ENCODE measurements at places on chromosomes 5 and 9. TPM values are rescaled to one million over a fixed set of nuclear protein-coding genes. Genes with fewer than 3 reads are reported as not detected.

DNA sequence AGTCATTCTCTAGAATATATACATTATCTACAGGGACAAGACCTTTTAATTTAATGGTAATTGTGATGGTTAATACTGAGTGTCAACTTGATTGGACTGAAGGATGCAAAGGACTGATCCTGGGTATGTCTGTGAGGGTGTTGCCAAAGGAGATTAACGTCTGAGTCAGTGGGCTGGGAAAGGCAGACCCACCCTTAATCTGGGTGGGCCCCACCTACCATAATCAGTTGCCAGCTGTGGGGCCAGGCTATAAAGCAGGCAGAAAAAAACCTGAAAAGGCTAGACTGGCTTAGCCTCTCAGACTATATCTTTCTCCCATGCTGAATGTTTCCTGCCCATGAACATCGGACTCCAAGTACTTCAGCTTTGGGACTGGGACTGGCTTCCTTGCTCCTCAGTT is 112.2 kb upstream of the SMC2 start:
- H3K36me3 ChIP-seq: no peaks in the 10 kb centered on the region
- H3K4me1 ChIP-seq: no peaks in the 10 kb centered on the region

DNA sequence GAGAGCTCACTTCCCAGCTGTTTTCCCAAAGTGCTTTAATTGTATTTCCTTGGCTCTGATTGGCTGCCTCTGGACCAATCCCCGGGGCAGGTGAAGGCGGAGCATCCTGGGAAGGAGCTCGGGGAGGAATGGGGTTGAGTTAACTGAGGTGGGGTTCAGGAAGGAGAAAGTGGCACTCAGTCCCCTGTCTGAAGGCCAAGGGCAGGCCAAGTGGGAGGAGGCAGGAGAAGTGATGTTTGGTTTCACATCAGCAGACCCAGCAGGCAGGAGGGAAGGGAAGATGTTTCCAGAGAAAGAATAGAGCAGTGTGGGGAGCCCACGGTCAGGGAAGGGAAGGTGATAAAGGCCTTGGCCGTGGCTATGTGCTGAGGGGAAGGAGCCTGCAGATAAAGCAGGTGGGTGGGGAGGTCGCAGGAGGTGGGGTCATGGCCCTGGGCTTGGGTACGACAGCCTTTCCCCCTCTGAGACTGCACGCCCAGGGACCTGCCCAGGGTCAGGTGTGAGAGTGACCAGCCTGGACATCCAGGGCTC is 3.1 kb downstream of the TSPAN17 start:
- H3K4me1 ChIP-seq: peaks cover 78% of the 10 kb centered on the region
- DNase-seq: no peak
- H3K36me3 ChIP-seq: peaks cover 10% of the 10 kb centered on the region
- no peak overlapping the region for H3K4me3 ChIP-seq

The INSL6 gene
- not detected for total RNA-seq

GRCh38 chr5:1757511-1757910 is 42.1 kb downstream of the MRPL36 start:
- no peaks in the 10 kb centered on the region for H3K4me1 ChIP-seq
- H3K27me3 ChIP-seq: peaks cover 2% of the 10 kb centered on the region
- no peak overlapping the region for H3K27ac ChIP-seq
- no peaks in the 10 kb centered on the region for H3K36me3 ChIP-seq

- no peak overlapping the region for H3K4me3 ChIP-seq
- H3K4me1 ChIP-seq: peaks cover 88% of the 10 kb centered on the region
- peak overlapping the region; percentile 16 for H3K27ac ChIP-seq
- no peaks in the 10 kb centered on the region for H3K27me3 ChIP-seq
- no peak for DNase-seq
These were observed 12.1 kb downstream of the PIK3R1 start for GRCh38 chr5:68227532-68228160.

The RNF224 gene
- total RNA-seq: not detected

GRCh38 chr9:7240569-7241311 is 483.0 kb downstream of the KDM4C start:
- H3K4me3 ChIP-seq: no peak overlapping the region
- H3K4me1 ChIP-seq: no peaks in the 10 kb centered on the region
- no peak overlapping the region for H3K27ac ChIP-seq
- no peak for DNase-seq
- no peaks in the 10 kb centered on the region for H3K36me3 ChIP-seq

The ANXA2R gene
- 8.0 TPM for total RNA-seq

The IFNA5 gene
- not detected for total RNA-seq

The LHFPL2 gene
- total RNA-seq: not detected

The TRMO gene
- total RNA-seq: 13.3 TPM

The PAEP gene
- not detected for total RNA-seq

- no peaks in the 10 kb centered on the region for H3K27me3 ChIP-seq
- no peak for DNase-seq
- peaks cover 59% of the 10 kb centered on the region for H3K36me3 ChIP-seq
- peak overlapping the region; percentile 1 for H3K4me3 ChIP-seq
- H3K4me1 ChIP-seq: peaks cover 32% of the 10 kb centered on the region
These were observed 3.5 kb downstream of the DBN1 start for GRCh38 chr5:177469750-177470525.

- H3K36me3 ChIP-seq: no peaks in the 10 kb centered on the region
- peaks cover 50% of the 10 kb centered on the region for H3K27me3 ChIP-seq
- peaks cover 9% of the 10 kb centered on the region for H3K4me1 ChIP-seq
- peak overlapping the region; percentile 40 for H3K4me3 ChIP-seq
- H3K27ac ChIP-seq: no peak overlapping the region
These were observed 443 bp downstream of the GABRB2 start for GRCh38 chr5:161546095-161546469.

The CCDC192 gene
- total RNA-seq: not detected

DNA sequence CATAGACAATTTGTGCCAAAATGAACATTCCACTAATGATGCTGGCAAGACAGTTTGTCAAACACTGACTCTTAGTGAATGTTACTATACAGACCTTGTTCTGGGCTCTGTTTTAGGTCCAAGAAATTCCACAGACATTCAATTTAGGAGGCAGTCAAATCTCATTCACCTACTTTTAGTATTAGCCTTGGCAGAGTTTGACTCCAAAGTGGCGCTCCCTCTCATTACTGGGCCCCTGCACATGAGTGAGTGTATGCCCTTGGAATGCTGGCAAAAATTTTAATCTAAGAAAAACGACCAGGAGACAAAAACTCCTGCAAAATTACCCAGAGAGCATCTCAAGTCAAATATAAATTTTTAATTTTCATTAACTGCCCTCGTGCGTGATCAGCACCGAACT is 94.9 kb upstream of the SLC27A6 start:
- no peaks in the 10 kb centered on the region for H3K4me1 ChIP-seq
- H3K27ac ChIP-seq: no peak overlapping the region
- H3K4me3 ChIP-seq: no peak overlapping the region
- DNase-seq: no peak
- H3K27me3 ChIP-seq: peaks cover 4% of the 10 kb centered on the region
- no peaks in the 10 kb centered on the region for H3K36me3 ChIP-seq

DNA sequence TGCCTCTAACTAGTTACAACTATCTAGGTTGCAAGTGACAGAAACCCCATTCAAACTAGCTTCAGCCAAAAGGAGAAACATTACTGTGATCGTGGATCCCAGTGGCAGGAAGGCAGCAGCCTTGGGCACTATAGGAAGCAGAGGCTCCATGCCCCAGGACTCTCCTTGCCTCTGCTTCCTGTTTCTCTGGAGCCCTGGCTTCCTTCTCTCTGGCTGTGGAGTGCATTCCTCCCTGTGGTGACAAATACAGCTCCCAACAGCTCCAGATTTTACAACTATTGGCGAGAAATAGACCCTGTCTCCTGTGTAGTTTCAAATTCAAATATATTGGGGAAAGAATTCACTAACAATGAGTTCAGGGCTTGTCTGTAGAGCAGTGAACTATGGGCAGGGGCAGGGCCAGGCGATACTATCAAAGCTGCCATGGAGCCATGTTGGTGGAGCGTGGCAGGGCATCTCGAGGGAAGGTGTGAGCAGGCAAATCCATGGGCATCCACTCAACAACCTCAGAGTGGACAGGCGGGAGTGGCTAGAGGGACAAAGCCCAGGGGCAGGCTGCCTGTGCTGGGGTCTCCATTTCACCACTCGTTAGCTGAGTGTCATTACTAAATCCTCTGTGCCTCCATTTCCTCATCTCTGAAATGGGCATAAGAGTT is 189.5 kb downstream of the ERCC6L2 start:
- no peak for DNase-seq
- H3K27me3 ChIP-seq: no peaks in the 10 kb centered on the region
- H3K4me3 ChIP-seq: no peak overlapping the region

GRCh38 chr5:102924963-102925362 is 169.9 kb downstream of the PAM start:
- no peak overlapping the region for H3K4me3 ChIP-seq
- no peak overlapping the region for H3K27ac ChIP-seq
- no peaks in the 10 kb centered on the region for H3K4me1 ChIP-seq
- no peak for DNase-seq
- no peaks in the 10 kb centered on the region for H3K27me3 ChIP-seq
- peaks cover 11% of the 10 kb centered on the region for H3K36me3 ChIP-seq

DNA sequence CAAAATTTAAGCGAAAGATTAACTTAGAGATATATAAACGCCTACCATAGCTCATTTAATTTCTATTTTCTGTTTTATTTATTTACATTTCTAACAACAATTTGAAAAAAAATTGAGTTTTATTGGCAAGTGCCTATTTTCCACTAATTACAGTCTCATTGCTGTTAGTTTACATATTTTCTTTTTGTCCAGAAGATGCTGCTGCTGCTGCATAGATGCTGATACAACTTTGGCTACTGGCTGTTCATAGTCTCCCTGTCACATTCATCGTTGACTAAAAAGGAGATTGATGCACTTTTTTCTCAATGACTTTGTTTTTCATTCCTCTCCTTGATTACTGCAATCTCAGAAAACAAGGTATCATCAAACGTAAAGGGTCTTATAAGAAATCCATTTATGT is 235.4 kb downstream of the CDH9 start:
- H3K4me1 ChIP-seq: no peaks in the 10 kb centered on the region
- H3K36me3 ChIP-seq: no peaks in the 10 kb centered on the region
- no peak overlapping the region for H3K4me3 ChIP-seq
- no peak for DNase-seq

- no peak overlapping the region for H3K27ac ChIP-seq
- no peak overlapping the region for H3K4me3 ChIP-seq
- no peak for DNase-seq
- no peaks in the 10 kb centered on the region for H3K36me3 ChIP-seq
- H3K4me1 ChIP-seq: peaks cover 8% of the 10 kb centered on the region
These were observed 307.0 kb downstream of the ARRDC3 start for GRCh38 chr5:91076138-91076537.

The SPAAR gene
- not detected for total RNA-seq

- no peak overlapping the region for H3K4me3 ChIP-seq
- peaks cover 6% of the 10 kb centered on the region for H3K4me1 ChIP-seq
- no peak overlapping the region for H3K27ac ChIP-seq
- DNase-seq: no peak
- H3K27me3 ChIP-seq: no peaks in the 10 kb centered on the region
These were observed 389.1 kb downstream of the GADD45G start for GRCh38 chr9:89993678-89994630.

The C6 gene
- not detected for total RNA-seq

The PCDHGA10 gene
- total RNA-seq: not detected

The UBE2QL1 gene
- total RNA-seq: not detected

The OR1N1 gene
- total RNA-seq: not detected

DNA sequence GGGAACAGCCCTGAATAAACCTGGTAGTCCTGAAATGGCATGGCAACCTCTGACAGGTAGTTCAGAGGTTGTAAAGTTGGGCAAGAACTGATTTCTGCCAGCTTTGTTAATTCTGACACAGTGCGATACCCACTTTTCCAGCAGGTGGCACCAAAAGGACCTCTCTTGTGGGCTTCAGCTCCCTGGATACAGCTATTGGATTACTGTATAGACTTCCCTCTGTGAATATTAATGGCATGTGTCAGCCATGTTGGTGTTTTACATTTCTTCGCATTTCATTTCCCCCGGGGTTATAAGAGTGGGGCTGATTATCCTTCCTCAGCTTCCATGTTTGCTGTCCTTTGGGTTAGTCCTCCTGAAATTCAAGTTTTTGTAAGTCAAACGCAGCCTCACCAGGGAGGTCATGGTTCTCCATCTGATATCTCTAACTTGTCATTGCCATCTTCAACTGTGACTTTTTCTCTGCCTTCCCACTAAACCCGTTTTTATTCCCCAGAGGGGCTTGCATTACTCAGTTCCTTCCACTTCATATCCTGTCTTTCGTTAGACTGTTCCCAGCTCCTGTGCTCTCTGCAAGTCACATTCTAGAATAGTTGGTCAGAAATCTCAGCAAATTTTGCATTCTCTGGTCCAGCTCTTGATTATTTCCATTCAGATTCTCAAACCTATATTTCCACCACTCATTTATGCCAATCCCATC is 135.6 kb downstream of the LIFR start:
- DNase-seq: peak; percentile 54
- no peak overlapping the region for H3K27ac ChIP-seq
- H3K36me3 ChIP-seq: no peaks in the 10 kb centered on the region
- H3K27me3 ChIP-seq: peaks cover 23% of the 10 kb centered on the region

The PCDHGC3 gene
- total RNA-seq: not detected

- no peaks in the 10 kb centered on the region for H3K27me3 ChIP-seq
- peaks cover 38% of the 10 kb centered on the region for H3K4me1 ChIP-seq
- H3K4me3 ChIP-seq: no peak overlapping the region
- H3K36me3 ChIP-seq: peaks cover 13% of the 10 kb centered on the region
These were observed 2.6 kb downstream of the AP3S1 start for GRCh38 chr5:115844321-115844817.

GRCh38 chr5:64685866-64686265 is 4.4 kb upstream of the SHISAL2B start:
- peaks cover 4% of the 10 kb centered on the region for H3K4me1 ChIP-seq
- peaks cover 27% of the 10 kb centered on the region for H3K27me3 ChIP-seq
- DNase-seq: no peak
- H3K4me3 ChIP-seq: no peak overlapping the region
- no peaks in the 10 kb centered on the region for H3K36me3 ChIP-seq

DNA sequence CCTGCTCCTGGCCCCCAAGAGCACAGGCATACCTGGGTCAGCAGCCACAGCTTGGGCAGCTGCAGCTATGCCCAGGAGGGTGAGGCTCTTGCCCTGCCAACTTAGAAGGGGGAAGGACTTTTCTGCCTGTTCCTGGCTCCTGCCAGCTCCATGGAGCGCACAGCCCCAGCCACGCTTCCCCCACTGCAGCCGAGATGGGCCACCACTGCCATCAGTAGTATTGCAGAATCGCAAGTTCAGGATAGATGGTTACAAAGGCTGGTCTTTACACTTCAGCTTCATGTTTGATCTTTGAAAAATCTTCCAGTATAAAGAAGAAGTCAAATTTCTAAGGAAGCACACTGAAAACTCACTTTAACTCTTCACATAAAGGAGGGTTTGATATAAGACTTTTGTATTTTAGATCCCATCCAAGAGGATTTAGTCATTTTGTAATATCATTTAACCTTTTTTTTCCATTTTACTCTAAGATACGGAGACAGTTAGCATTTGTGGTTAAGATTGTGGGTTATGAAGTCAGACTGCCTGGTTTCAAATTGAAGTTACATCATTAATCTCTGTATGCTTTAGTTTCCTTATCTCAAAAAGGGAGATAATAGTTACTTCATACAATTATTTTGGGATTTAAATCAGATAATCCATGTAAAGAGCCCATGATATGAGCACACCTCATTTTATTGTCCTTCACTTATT is 81.8 kb downstream of the NLN start:
- H3K27me3 ChIP-seq: no peaks in the 10 kb centered on the region
- H3K36me3 ChIP-seq: peaks cover 40% of the 10 kb centered on the region
- DNase-seq: peak; percentile 24
- H3K4me1 ChIP-seq: peaks cover 27% of the 10 kb centered on the region

- no peak for DNase-seq
- no peaks in the 10 kb centered on the region for H3K27me3 ChIP-seq
- H3K4me1 ChIP-seq: peaks cover 16% of the 10 kb centered on the region
- no peak overlapping the region for H3K4me3 ChIP-seq
- no peak overlapping the region for H3K27ac ChIP-seq
These were observed 224.1 kb downstream of the ESM1 start for GRCh38 chr5:54761213-54761701.

Data from activated CD8-positive, alpha-beta T cell treated with anti-CD3 and anti-CD28 coated beads for 36 hours (primary cell).